COLO829 (cell line): ENCODE measurements at places on chromosomes 6 and 20.

- no peak for DNase-seq
Measured at GRCh38 chr6:4801491-4802110, 25.4 kb downstream of the CDYL start.

GRCh38 chr6:158816803-158817727 lies 2.1 kb downstream of the EZR start:
- no peak for DNase-seq

GRCh38 chr6:95185874-95186273 lies 391.5 kb upstream of the MANEA start:
- DNase-seq, result no peak

DNA sequence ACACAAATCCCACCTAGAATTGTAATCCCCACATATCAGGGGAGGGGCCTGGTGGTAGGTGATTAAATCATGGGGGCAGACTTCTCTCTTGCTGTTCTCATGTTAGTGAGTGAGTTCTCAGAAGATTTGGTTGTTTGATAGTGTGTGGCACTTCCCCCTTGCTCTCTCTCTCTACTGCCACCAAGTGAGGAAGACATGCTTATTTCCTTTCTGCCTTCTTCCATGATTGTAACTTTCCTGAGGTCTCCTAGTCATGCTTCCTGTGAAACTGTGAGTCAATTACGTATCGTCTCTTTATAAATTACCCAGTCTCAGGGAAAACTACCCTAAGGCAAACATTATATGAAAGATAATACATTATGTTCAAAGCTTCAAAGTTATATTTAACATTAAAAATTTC lies 1297.5 kb upstream of the CITED2 start:
- no peak for DNase-seq

GRCh38 chr6:169324656-169325459 lies 71.2 kb upstream of the THBS2 start:
- DNase-seq, result no peak
